ENCODE measurements at places on chromosomes 4 and X. TPM values are rescaled to one million over a fixed set of nuclear protein-coding genes. Genes with fewer than 3 reads are reported as not detected.

Gene ELOVL6
- 104 TPM for total RNA-seq

Gene TLR1
- not detected for total RNA-seq

DNA sequence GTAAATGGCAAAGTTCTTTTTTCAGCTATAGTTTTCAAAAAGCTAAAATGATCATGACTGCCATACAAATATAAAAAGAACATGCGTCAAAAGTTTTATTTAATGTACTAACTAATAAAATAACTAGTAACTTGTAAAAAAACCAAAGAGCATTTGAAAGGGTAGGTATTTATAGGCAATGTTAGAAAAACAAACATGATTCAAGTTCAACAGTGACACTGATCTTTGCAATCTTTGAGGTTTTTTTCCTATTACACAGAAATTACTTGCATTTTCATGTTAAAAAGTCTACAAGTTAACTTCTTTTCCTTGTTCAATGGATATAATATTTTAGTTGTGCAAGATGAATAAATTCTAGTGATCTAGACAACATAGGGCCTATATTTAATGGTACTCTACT lies 72.3 kb upstream of the GRID2 start:
- DNase-seq: no peak

GRCh38 chr4:8404791-8405515 lies 35.6 kb downstream of the ACOX3 start:
- no peak for DNase-seq

DNA sequence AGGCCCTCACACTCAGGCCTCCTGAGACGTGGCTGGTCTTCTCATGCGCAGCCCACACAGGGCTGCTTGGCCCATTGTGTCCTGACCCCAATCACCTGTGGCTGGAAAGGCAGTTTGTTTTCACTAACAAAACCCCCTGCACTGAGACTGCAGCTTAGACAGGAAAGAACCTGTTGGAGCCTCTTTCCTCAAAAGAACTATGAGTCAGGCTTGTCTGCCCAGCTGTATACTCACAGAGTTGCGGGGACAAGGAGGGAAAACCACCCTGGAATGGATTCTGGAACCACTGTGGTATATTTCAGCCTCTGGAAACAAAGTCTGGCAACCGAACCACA lies 5.2 kb upstream of the TMEM156 start:
- DNase-seq: no peak

GRCh38 chrX:13474164-13474516 lies 95.3 kb upstream of the EGFL6 start:
- DNase-seq: no peak

DNA sequence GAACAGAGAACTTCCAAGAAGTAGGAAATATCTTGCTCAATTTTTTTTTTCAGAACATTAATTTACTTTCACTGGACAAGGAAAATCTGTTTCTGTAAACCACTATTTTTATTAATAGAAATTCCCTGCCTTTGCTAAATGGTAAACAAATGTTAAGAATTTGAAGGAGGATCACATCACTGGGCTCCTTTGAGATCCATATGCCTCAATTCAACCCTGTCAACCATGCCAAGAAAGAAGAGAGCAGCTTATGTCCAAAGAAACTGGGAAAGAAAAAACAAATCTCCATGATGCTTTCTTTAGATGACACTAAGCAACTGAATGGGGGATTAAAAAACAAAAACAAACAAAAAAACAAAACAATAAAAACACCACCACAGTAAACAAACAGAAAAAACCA lies 47.7 kb downstream of the LNX1 start:
- no peak for DNase-seq

- DNase-seq: no peak
Measured at GRCh38 chrX:112760697-112761096, 79.9 kb downstream of the AMOT start.

- no peak for DNase-seq
Measured at GRCh38 chr4:144970597-144970996, 127.4 kb downstream of the ANAPC10 start.

- DNase-seq: no peak
Measured at GRCh38 chr4:8328866-8329559, 59.5 kb downstream of the HTRA3 start.

GRCh38 chr4:170682558-170683294 lies 593.0 kb upstream of the AADAT start:
- no peak for DNase-seq

DNA sequence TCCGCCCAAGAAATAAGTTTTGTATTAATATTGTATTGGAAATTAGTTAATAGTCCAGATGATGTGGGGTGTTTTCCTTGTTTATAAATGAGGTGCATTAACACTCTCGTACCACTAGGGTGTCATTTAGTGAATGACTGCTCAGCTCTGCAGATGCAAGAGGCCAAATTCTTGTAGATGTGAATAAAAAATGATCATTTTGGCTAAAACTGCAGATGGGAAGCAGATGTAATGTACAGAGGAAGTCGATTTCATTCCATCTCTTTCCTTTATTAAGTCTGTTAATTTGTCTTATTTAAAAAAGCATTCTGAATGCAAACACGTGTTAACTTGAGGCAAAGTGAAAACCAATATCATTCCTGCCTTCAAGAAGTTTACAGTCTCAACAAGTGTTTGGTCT lies 108.1 kb downstream of the DHX15 start:
- no peak for DNase-seq

DNA sequence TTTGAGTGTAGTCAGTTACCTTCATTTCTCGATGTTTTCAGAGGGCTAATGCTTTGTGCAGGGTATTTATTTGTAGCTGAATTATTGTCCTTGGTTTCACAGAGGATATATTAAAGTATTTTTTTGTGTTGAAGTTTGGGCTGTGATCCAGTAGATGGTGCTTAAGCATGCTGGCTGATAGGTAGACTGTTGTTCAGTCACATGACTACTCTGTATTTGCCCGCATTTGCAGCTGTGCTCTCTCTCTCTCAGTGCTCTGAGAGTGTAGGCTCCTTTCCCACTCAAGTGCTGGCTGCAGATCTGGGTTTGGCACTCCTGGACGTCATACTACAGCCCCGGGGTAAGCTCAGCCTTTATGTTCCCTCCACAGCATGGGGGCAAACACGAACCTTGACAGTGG lies 21.7 kb downstream of the RAB40AL start:
- DNase-seq: no peak

DNA sequence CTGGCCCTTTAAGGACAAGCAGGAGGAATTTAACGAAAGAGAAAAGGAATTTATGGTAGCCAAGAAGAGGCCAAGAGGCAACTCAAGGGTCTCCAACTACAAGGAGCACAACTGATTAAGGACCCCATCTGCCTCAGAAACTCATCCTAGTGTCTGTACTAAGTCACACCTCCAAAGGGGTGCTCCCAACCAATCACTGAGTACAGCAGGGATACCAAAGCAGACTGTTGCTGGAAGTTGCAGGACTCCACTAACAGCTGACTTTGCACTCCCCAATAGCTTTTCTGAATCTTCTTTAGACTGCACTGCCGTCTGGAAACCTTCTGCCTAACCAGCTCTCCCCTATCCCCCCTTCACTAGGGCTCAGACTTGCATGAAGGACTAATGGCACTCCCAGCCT lies 50.6 kb downstream of the ATP11C start:
- DNase-seq: no peak
